Uterus (tissue), 4 donors: ENCODE measurements at places on chromosomes 2 and 18.

GRCh38 chr2:144654523-144654922 lies 134.6 kb upstream of the ZEB2 start:
- DNase-seq, result no peak

- DNase-seq, result no peak
These were observed 63.5 kb upstream of the CTLA4 start for GRCh38 chr2:203804070-203804469.

DNA sequence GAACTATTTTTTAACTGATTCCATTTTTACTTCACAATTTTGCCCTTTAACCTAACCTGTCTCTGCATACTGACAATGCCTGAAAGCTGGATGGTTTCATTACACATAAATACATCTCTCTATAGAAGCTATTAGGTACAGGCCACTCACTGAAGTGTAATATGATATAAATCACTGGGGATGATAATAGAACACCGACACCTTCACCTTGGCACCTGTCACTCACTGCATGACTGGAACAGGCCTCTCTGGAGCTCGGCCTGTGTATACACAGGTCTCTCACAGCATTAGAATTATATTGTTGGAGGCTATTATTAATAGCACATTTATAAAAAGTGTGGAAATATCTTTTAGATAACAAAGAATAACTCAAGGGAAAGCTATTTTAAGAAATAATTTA lies 138.2 kb downstream of the TMEM131 start:
- DNase-seq, result no peak

DNA sequence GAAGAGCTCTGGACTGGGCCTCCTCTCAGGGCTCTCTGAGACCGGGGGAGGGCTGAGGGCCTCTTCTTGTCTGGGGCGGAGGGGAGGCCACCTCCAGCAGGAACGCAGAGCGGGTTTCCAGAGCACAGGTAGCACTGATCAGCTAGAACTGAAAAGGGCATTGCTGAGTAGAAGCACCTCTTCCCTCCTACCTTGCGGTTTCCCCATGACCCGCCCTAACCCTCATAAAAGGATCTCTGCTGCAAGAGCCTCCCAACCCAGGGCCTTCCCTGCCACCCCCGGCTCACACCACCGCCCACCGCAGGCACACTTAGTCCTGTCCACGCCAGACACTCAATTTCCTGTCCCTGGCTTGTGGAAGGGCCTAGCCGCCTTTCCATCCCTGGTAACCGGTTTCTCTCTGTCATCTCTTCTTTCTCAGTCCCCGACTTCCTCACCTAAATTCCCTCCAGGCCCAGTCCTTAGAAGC lies 966 bp downstream of the ADCY3 start:
- no peak for DNase-seq

DNA sequence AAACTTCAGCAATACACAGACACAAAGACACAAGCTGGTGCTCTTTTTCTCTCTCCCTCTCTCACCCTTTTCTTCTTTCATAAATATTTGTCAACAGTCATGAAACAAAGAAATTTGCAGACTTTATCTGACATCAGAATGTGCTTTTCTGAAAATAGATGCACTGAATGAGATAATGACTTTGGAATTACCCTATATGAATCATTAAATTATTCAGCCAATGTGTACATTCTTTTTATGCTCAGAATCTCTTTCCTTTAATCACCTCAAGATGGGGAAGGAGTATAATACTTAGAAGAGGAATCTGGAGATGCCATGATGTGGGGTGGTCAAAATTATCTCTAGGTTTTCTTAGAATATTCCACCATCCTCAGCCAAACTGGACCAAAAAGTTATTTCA lies 289.9 kb downstream of the LRRTM1 start:
- DNase-seq, result no peak

GRCh38 chr2:22442051-22442450 lies 942.9 kb upstream of the KLHL29 start:
- DNase-seq, result no peak

DNA sequence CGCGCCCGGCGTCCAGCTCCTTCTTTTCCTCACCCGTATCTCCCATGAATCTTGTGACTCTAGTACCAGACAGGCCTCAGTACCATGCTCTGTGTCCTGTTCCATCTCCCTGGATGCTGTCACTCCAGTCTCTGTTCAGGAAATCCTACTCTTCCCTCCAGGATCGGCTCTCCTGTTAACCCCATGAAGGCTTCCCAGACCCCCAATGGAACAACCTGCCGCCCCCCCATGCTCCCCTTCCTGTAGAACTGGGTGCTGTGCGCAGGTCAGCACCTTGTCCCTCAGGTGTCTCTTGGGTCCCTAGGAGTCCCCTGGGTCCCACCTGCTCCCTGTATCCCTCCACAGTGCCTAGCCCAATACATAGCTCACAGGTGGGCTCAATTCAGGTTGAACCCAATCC lies 41.3 kb downstream of the MYCN start:
- no peak for DNase-seq

GRCh38 chr2:160429248-160430000 lies 64.2 kb downstream of the RBMS1 start:
- no peak for DNase-seq

DNA sequence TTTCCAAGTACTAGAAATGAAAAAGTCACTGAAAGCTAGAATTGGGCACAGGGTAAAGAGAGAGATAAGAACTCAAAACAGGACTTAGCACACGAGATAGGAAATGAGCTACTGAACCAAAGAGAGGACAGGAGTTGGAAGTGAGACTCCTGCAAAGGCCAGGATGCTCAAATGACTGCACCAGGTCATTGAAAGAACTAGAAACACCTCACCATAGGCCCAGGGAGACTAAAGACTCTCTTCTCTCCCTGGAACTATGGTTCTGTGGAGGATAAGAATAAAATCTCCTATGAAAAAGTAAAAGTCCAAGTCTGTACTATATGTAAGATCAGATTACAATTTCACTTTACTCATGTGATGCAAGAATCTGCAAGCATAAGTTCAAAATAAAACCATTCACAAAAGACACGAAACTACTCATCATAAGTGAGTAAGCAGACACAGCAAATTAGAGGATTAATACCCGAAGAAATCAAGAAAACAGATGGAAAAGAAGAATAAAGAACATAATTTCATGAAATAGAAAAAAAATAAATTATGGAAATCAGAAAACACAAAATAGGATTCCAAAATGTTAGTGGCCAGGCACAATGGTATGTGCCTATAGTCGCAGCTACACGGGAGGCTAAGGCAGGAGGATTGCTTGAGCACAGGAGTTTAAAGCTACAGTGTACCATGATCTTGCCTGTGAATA lies 6.5 kb downstream of the NBAS start:
- DNase-seq, result no peak

DNA sequence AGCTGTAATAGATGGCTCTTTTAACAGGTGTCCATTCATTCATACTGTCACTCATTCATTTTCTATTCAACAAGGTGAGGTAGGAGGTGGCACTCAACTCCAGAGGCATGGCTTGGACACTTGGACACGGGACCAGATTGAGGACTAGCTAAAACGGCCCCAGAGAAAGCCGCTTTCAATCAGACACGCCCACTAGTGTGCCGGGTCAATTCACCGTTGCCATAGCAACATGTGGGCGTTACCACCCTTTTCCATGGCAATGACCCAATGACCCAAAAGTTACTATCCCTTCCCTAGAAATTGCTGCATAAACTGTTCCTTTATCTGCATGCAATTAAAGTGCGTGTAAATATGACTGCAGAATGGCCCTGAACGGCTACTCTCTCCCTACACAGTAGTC lies 49.2 kb upstream of the LGALSL start:
- DNase-seq, result peak; percentile 48
